NCI-H1436 (cell line): ENCODE measurements at places on chromosomes 7 and 10.

DNA sequence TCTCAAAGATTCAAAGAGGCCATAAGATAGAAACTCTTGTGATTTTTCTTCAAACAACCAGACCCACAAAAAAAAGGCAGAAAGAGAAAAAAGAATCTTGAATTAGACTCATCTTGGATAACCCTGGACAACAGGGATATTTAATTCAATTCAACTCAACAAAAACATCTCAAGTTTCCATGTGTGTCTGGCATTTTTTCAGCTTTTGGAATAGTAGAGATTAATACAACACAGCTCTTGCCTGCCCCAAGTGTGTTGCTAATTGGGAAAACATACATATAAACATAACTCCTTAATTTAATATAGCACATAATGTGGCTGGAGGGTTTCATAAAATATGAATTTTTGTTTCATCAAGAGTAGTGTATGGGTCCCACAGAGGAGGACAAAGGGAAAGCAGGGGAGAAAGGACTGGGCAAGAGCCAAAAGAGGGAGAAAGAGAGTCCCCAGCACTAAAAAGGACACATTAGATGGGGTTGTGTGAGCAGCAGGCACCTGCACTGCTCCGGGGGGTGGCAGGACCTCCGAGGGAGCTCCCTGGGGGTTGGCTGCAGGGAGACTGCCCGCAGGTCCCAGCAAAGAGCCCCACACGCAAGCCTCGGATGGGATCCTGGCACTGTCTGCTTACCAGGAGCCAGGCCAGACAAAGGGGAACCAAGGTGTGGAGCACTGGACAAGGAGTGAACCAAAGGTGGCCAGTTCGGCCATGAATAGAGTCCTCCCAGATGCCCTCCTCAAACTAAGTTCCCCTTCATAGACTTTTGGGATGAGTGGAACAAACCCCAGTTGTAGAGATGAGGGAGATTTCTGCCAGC, 65.6 kb upstream of the TMEM72 start:
- DNase-seq = no peak

DNA sequence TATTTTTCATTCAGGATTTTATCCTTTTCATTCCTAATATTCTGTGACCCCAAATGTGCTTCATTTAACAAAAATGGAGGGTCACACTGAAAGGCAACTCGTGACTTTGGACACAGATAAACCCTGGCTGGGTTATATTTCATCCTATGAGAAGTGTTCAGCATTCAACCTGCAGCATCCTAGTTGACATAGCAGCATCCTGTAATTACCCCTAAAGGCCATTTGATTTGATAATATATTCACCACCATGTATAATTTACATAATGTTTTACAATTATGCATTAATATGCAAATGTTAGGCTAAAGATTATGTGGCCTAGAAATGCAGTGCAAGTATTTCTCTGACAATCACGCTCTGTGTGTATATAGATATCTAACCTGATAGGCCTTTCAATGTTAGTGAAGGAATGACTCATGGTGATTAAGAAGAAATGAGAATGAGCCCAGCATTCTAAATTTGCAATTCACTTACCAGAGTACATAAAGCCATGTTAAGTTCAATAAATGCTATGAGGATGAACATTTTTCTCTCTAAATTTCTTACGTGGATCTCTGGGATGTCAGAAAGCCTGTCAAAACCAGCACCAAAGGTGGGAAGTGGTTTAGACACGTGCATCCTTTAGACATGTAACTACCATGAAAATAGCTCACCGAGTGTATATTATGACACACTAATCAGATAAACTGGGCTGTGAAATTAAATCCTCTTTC, 337.7 kb upstream of the AOAH start:
- DNase-seq = no peak

DNA sequence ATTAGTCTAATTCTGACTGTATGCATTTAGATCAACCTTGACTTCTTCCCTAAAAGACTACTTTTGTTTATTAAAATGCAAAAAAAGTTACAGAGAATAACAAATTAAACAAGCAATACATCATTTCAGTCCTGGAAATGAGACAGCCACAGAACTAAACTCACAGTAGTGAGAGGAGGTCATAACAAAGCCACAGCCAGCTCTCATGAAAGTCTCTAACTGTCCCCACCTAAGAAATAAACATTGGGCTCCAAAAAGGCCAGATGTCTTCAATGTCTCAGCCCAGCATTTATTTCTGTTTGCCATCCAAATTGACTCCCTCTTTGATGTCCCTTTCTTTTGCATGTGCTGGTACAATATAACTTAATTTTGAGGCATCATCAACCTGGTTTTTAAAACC, 74.4 kb downstream of the NHLRC2 start:
- no peak for DNase-seq

GRCh38 chr7:123802249-123802648, 42.7 kb upstream of the HYAL4 start:
- DNase-seq = no peak

- DNase-seq = no peak
These were observed 133.6 kb downstream of the GLI3 start for GRCh38 chr7:42103456-42103855.

DNA sequence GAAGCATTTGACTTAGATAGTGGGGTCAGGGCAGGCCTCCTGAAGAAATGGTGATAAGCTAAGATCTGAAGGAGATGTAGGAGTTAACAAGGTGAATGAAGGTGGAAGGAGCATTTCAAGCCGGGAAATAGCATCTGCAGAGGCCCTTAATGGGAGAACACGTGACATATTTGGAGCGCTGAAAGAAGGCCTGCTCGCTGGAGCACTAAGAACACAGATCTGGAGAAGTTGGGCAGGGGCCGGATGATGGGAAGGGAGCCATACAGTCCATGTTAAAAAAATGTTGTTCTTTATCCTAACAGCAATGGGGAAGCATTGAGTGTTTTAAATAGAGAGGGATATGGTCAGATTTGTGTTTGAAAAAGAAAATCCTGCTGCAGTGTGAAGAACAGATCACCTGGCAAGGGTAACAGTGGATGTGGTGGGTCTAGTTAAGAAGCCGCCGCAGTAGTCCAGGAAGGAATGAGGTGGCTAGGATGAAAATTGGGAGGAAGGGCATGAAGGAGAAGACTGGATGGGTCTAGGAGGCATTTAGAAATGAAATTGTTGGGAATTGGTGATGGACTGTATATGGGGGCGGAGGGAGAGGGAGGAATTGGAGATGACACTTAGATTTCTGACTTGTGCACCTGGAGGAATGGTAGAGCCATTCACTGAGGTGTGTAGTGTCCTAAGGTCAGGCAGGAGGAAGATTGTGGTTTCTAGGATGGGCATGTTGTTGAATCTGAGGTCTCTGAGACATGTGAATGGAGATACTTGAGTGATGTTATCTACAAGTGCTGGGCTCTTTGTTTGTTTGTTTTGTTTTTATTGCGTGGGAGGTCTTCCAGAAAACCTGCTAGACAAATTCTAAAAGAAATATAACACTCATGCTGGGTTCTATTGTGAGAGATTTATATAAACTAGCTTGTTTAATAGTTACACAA, 58.4 kb downstream of the MET start:
- DNase-seq = no peak

DNA sequence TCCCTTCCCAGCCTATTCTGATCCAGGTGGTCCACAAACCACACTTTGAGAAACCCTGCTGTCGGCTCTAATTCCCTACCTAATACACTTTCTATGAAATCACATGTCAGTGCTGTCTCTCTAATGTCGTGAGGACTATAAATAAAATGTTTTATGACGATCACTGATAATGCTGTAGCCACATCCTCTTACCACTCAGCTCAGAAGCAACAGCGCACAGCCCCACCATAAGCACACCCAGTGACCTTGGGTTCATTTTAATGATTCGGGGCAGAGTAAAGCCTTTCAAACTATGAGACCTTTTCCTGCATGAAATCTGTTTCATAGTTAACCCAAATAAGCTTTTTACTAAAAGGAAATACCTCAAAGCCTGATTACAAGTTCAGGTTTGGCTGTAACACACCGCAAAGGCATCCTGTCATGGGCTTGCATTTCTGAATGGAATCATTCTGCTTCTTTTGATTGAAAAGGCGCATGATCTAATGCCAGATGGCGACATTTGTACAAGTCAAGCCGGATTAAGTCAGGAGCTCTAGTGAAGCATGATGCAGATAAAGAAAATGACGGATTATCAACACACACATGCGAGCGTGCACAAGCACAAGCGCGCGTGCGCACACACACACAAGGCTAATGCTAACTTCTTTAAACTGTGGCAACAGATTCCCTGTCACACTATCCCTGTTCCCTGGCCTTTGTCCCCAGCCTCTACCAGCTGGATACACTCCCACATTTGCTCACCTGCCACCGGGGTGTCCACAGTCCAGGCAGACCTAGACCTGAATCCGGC, 180.5 kb upstream of the PDE1C start:
- DNase-seq = no peak

DNA sequence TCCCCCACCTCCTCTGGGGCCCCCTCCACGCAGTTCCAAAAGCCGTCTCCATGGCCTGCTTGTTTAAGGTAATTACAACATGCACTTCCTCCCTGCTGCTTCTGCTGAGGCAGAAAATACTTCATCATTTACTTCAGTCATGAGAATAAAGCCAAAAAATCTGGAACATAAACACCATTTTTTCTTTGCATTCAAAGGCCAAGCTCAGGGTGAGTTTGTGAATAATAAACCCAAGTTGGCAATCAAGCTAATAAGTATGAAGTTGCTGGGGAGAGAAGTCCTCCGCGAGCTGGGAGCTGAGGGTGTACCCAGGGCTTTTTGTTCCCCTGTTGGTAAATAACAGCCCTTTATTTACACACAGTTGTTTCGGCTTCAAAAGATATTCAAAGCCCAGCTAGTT, 70.5 kb downstream of the FAM204A start:
- DNase-seq = no peak

DNA sequence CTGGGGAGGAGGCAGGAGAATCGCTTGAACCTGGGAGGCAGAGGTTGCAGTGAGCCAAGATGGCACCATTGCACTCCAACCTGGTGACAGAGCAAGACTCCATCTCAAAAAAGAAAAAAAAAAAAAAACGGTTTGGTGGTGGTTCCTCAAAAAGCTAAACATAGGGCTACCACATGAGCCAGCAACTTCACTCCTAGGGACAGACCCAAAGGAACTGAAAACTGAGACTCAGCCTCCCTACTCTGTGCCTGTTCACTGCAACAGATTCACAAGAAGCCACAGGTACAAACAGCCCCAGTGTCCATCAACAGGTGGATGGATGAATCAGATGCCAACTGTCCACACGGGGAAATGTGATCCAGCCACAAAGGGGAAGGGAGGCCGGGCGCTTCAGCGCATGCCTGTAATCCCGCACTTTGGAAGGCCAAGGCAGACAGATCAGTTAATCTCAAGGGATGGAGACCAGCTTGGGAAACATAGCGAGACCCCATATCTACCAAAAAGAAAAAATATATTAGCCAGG, 79.1 kb upstream of the TNRC18 start:
- no peak for DNase-seq

DNA sequence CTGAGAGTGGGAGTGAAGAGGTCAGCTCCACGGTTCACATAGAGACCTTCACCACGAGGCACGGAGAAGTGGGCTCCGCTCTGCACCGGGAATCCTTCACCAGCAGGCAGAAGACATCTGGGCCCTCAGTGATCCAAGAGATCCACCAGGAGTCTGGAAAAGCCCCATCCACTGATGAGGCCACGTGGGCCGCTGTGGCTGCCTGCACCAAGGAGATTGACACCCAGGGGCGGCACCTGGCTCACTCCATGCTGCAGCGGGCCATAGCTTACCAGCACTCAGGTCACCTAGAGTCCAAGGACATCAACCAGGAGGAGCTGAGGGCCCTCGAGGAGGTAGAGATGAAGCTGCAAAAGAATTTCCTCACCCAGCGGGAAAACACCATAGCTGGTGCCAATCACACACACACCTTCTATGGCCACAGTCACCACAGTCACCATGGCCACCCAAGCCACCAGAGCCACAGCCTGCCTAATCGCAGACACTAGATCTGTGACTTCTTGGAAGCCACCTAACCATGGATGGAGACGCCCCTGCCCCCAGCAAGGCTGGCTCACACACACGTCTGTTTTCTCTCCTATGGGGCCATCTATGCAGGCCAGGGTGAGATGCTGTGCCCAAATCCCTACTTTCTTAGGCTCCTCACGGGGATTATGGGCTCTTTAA, 694 bp downstream of the C10orf62 start:
- no peak for DNase-seq

DNA sequence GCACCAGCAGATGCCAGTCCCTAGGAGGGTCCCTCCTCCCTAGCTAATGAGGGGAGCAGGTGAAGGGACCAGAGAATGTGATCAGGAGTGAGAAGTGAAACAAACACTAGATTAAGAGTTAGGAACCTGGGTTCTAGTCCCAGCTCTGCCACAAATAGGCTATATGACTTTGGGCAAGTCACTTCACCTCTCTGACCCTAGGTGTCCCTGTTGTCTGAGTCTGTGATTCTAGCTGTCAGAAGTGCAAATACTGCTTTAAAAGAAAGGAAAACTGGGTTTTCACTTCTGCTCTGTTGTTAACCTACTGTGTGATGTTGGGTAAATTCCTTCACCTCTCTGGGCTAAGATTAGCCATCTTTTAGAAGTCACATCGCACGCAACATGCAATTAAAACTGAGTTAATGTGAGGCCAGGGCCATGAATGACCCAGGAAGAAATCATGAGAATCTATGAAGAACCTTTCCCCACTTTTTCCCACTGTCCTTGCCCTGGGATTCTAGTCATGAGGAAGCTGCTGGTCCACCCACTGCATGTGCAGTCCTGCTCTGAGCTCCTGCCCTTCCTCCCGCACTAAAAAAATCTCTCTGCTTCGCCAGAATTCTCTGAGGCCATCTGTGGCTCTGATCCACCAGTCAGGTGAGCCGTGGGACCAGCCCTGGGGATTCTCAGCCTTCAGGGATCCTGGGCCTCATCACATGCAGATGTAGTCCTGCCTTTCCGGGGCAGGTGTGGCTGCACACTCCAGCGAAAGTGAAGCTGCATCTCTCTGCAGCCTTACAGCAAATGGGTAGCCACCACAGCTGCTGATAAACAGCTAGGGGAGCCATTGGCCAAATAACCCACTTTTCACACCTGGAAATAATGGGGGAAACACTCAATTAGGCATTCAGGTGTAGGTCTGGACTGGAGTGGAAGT, 181.7 kb downstream of the PLXNA4 start:
- DNase-seq = no peak

- no peak for DNase-seq
These were observed 15.1 kb upstream of the CALD1 start for GRCh38 chr7:134764365-134764764.
